NCI-H446 (cell line): ENCODE measurements at places on chromosomes 1 and 21.
A peak's percentile ranks its signal among the peaks of the same experiment; 100 is the strongest.

DNA sequence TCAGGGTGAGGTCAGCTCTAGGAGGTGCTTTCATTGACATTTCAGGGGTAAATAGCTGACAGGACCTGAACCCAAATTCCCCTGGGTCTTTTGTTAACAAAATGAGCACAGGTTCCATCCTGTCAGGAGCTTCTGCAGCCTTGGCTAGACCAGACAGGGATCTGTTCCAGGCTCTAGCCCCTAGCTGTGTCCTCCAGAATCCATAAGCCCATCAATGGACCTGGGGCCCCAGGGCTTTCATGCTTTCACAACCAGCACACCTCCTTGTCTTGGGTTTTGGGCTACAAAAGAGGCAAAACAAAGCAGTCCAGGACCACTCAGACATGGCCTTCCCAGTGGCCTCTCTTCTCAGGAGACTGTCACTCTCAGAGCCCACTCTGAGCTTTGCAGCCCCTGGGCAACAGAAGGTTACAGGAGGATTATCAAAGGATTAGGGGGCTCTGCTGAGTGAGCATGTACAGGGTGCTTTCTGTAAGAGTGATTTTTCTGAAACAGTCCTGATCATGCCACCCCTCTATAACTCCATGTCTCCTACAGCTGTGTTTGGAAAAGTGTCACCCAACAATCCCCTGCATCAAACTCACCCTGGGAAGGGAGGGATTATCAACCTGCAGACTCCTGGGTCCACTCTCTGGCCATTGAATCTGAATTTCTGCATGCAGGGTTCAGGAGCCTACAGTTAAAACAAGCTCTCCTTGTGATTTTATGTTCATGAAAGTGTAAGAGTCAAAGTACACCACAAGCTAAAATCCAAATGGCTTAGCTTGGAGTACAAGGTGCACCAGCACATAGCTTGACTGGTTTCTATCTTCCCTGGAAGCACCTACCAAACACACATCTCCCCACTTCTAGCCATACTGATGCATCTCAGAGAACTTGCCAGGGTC is 67.7 kb upstream of the GCLM start:
- no peak for DNase-seq

- DNase-seq: no peak
Measured at GRCh38 chr1:43841321-43842174, 92.1 kb upstream of the ARTN start.

DNA sequence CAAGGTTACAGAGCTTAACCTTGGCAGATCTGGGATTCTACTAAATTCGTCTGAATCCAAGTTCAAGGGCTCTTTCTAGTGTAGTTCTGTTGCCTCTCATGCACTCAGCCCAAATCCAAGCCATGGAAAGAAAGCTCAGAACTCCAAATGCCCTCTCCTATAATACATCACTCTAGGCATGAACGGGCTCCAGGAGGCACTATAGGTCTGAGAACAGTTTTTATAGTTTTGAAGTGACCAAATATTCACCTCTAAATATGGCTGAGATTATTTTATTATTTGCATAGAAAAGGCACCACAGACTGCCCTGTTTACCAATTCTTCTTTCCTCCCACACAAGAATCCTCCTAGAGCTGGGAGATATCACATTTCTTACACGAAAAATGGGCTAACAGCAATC is 327.9 kb upstream of the BEND5 start:
- DNase-seq: no peak

DNA sequence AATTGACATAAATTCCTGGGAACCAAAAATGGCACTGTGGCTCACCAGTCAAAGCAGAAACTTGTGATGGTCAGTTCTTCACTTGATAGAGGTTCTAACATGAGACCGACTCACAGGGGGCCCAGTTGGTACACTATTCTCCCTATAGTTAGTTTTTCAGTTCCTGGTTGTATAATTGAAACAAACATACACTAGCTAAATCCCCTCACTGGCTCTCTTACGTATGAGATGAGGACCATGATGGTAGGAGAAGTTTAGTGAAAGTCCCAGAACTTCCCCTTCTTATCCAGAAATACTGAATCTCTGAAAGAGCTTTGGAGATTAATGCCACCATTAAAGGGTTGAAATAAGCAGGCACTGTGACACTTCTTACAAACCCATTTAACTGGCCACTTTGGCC is 2.8 kb upstream of the S100B start:
- DNase-seq: no peak

GRCh38 chr1:116078699-116079223 is 32.4 kb upstream of the MAB21L3 start:
- no peak for DNase-seq

DNA sequence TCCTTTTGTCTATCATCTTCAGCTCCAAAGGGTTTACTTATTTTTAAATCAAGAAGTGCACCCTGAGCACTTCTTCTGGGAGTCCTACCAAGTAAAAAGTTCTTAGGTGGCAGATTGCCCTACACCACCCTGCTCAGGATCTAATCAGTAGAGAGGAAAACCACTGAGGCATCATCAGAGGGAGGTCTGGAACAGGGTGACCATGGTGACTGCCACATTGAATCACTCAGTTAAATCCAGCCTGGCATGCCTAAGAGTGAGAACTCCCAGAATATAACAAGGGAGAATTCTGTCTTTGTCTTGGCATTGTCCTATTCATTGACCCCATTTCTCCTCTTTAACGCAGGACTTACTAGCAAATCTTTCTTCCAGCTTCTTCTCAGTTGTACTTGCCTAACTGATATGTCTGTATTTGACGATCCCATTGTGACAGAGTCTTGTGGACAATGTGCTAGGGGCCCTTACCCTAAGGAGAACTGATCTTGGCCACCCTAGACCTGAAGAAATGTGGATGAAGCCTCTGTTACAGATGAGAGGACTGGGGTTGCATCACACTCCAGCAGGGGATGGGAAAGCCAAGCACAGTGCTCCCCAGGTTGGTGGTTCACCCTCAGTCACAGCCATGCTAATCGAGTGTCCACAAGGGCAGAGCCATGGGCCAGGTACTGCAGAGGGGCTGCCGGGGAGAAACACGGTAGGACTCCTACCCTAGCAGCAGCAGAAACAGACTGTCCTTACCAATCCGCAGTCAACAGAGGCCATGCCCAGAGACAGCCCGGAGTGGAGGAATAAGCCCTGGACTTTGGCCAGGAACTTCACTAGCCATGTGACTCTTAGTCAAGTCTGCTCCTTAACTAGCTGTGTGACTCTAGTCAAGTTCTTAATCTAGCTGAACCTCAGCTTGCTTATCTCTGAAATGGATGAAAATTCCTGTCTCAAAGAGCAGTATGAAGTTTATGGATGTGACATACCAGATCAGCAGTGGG is 15.4 kb downstream of the PKP1 start:
- no peak for DNase-seq

DNA sequence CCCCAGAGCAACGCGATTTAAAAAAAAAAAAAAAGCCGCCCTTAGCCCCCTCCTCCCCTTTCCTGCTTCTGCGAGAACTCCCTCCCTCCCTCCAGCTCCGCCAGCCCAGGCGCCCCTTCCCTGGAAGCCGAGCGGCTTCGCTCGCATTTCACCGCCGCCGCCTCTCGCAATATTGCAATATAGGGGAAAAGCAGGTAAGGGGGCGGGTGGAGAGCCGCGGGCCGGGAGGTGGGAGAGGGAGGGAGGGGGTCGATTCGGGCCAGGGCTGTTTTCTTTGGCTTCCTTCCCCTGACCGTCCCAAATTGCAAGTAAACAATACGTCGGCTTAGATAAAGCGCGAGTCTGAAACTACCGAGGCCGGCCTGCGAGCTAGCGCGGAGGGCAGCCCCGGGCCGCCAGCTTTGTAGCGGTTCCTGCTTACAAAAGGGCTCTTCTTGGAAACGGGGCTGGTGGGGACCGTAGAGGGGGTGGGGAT is 408 bp downstream of the LMO4 start:
- DNase-seq: no peak

DNA sequence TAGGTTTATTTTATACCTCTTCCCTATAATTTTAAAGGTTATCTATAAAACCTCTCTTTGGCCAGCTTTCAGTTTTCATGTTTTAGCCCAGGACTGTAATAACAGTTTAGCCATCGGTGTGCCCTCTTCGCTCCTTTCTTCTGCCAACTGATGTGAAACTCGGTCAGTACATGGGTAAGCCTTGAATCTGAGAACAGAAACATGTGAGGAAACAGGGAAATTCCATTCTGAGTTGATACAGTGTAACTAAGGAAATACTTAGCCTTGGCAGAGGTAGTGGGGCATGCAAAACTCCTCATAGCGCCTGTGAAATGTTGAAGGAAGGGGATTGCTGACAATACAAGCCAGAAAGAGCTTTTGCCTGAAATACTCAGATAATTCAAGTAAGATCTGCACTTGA is 465.2 kb downstream of the NCAM2 start:
- DNase-seq: no peak

DNA sequence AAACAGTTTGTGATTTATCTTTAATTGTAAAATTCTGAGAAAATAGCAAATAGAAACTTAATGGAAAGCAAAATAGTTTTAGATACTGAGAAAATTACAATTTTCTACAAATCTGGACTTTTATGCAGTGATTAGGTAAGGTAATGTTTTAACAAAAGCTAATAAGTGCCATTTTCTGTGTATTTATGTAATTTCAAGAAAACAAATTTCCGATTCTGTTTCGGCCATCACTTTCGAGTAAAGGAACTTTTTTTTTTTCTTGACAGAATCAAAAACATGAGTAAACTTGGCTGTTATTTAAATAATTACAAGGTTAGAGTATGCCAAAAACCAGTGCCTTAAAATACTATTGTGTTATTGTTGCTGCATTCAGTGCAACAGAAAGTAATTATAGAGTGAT is 280.4 kb upstream of the C1orf105 start:
- no peak for DNase-seq

DNA sequence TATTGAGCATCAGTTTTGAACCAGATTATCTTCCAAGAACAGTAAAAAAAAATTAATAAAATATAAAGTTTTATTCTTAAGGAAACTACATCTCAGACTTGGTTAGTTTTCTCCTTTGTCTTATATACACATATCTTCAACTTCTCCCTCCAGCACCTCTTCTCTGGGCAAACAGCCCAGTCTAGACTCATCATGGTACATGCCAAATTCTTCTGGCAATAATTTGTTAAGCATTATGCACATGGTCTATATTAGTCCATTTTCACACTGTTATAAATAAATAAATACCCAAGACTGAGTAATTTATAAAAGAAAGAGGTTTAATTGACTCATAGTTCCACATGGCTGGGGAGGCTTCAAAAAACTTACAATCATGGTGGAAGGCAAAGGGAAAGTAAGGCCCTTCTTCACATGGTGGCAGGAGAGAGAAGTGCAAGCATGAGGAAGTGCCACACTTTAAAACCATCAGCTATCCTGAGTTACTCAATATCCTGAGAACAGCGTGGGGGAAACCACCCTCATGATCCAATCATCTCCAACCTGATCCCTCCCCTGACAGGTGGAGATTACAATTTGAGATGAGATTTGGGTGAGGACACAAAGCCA is 108.7 kb upstream of the RNPC3 start:
- peak; percentile 78 for DNase-seq

DNA sequence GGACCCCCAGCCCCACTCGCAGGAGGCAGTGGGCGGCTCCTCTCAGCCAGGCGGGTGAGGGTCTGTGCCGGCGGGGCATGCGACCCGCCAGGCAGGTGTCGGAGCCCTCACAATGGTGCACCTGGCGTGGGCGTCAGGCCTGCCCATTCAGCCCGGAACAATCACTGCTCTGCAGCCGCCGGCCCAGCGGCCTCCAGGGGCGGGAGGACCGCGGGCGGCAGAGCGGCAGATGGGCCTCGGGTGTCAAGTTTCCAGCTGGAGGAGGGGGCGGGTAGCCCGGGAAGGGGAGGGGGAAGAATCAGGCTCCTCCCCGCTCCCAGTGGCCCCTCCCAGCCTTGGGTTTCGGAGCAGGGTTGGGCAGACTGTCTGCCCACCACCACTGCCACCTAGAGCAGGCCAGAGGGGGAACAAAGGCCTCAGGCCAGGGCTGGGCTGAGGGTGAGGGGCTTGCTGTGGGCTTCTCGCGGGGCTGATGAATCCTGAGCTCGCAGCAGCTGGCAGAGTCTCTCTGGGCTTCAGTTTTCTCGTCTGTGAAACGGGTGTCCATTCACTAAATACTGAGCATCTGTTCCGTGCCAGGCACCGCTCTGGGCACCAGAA is 39.5 kb upstream of the CASZ1 start:
- no peak for DNase-seq

GRCh38 chr1:223331929-223332328 is 32.0 kb downstream of the SUSD4 start:
- no peak for DNase-seq

- no peak for DNase-seq
Measured at GRCh38 chr1:19639999-19640362, 4.1 kb upstream of the NBL1 start.
